ENCODE measurements at places on chromosomes 5 and 9. TPM values are rescaled to one million over a fixed set of nuclear protein-coding genes. Genes with fewer than 3 reads are reported as not detected.

DNA sequence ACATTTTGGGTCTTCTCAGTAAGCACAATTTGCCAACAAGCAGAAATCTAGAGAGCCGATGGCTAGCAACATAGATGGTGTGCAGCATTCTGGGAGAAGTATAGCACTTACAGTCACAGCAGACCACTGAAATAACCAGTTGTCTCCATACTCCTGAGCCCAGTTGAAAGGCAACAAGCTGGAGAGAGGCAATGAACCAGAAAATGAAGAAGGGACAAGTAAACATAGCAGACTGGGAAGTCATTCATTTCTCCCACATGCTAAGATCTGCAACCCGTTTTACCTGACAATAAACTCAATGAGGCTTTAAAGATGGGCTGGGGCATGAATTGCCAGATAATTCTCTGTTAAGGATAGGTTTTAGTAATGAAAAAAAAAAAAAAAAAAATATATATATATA is 575.6 kb upstream of the GRAMD2B start:
- no peak for DNase-seq

DNA sequence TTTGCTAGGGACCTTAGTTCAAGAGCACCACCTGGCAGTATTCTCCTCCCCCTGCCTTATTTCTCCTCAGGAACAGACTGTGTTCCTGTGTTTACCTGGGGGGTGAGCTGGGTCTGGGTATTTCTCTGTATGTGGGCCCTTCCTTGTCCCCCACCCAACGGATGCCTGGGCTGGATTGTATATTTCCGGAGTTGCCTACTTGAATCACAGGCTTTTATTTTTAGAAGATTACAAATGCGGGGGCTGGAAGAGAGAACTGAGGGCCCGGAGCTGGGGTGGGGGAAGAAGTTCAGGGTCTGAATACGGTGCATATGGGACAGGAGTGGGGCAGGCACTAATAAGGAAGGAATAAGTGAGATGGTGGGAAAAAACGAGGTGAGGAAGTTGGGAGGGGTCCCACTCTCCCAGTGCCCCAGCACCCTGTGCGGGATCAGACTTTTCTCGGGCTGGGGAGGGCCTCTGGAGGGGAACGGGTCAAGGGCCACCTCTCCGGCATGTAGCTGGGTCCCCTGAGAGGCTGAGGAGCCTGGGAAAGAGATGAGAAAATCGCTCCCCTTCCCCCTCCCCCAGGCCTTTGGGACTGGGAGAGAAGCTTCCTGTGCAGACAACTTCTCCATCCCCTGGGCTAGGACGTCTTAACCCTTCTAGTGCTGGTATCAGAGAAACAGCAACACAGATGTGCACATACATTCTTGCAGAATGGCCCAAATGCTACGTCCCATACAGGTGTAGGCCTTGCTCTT is 42.1 kb downstream of the PCDH1 start:
- no peak for DNase-seq

DNA sequence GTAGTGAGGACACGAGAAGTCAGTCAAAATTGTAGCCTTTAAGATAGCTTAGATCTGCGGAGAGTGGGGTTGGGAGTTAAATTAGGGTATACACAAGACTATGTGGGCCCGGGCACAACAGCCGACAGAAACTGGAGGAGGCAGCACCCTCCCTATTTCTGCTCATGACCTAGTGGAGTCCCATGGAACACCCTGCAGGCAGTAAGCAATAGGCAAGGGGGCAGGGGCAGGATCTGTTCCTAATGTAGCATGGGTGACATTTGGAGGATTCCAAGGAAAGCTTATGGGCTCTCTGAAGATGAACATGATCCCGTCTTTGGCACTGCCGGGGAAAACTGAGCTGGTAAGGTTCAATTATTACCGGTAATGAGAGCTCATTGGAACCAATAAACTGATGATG is 67.0 kb downstream of the FEM1C start:
- DNase-seq: no peak

GRCh38 chr5:141437221-141437620 is 6.9 kb downstream of the PCDHGA12 start:
- DNase-seq: no peak

- no peak for DNase-seq
These were observed 43.7 kb upstream of the PRSS3 start for GRCh38 chr9:33751536-33752129.

- DNase-seq: no peak
These were observed 331.3 kb downstream of the ASTN2 start for GRCh38 chr9:117083559-117083958.

DNA sequence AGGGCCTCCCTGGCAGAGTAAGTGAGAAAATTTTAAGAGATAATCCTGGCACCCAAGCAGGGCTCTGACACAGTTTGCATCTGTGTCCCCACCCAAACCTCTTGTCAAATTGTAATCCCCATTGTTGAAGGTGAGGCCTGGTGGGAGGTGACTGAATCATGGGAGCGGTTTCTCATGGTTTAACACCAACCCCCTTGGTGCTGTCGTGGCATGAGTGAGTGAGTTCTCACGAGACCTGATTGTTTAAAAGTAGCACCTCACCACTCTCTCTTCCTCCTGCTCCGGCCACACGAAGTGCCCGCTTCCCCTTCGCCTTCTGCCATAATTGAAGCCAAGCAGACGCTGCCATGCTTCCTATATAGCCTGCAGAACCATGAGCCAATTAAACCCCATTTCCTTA is 80.1 kb downstream of the FBXW11 start:
- no peak for DNase-seq

DNA sequence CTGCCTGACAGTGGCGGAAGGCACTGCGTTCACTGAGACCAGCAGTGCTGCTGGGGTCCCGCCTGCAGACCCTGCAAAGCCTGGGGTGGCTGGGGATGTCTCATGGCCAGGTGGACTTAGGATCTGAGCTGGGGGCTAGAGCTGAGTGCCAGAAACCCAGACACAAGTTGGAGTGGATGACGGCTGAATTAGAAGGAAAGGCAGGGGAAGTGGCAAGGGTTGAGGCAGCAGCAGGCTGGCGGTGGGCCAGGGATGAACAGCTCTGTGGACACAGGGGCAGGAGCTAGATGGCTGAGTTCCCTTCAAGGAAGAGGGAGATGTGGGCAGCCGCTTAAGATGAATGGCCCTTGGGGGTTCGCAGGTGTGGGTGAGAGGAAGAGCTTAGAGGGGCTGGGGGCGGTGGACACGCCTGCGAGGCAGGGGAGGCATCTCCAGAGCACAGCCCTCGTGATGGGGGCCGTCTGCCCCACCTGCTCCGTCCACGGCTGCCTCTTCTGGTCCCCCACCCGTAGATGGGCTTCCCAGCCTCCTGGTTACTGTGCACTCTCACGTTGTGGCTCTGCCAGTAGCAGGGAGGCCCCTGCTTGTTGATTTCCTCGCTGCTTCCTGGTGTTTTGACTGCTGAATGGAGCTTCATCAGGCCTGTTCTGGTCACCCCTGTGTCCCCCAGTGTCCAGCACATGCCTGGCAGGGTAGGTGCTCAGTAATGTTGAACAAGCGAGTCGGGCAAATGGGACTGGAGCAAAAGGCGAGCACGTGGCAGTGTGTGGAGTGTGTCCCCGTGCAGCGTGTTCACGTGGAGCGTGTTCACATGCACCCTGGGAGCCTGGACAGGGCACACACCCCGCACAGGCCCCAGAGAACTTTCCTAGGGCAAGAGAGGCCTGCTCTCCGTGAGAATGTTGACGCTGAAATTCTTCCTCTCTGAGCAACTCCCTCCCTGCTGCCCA is 168.2 kb downstream of the CACNA1B start:
- DNase-seq: no peak

GRCh38 chr5:149154650-149155049 is 13.4 kb downstream of the ABLIM3 start:
- DNase-seq: no peak

DNA sequence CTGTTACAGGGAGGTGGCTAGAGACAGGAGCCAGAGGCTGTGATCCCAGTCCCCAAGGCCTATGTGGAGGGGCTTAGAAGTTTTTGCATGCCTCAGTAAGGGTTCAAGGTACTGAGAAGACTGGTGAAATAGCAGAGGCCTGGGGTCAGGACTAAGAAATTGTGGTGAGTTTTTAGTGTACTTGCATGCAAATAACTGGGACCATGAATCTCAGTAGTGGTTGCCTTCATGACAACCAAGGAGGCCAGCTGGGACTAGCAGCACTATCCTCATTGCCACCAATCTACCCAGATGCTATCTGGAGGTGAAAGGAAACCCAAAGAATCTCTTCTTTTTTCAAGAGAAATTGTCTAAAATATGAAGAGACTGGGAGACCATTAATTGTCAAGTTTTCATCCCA is 395.1 kb downstream of the CETN3 start:
- DNase-seq: no peak

- DNase-seq: no peak
These were observed 69.0 kb downstream of the ALDH1A1 start for GRCh38 chr9:72883875-72884274.

- DNase-seq: peak; percentile 42
These were observed 121.1 kb upstream of the IL12B start for GRCh38 chr5:159451197-159452052.

- no peak for DNase-seq
These were observed 31.9 kb upstream of the ZNF622 start for GRCh38 chr5:16497546-16497945.

- DNase-seq: no peak
These were observed 171.3 kb downstream of the ST8SIA4 start for GRCh38 chr5:100731768-100732167.

GRCh38 chr9:114469091-114469853 is 36.0 kb downstream of the WHRN start:
- no peak for DNase-seq

GRCh38 chr9:38158628-38159027 is 89.6 kb upstream of the SHB start:
- DNase-seq: no peak

GRCh38 chr9:92615790-92616189 is 54.1 kb downstream of the IPPK start:
- DNase-seq: no peak

DNA sequence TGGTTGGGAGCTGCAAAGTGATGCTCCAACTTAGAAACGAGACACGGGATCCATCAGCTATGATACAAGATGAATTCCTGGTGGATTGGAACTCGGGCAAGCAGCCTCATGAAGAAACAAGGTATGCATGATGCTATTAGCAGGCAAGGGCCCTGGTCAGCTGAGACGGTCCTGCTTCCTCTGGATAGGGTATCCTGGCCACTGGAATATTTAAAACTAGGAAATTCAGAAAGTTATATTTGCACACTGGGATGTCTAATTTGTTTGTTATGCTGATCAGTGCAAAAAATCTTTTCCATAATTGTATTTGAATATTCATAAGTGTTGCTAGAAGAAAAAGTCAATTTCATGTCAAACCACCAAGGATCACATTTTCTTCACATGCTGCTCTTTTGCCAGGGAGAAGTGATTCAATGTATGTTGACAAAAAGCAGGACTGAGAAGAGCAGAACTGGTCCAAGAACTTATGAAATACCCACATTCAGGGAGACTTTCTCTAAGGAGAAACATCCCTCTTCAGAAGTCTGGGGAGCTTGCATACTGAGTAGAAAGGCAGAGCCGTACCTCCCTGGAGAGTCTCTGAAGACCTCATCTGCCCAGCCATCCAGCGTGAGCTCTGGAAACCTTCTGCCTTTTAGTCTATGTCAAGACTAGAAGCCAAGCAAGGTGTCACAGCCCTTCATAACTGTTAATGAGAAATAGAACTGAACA is 6.7 kb upstream of the NXNL2 start:
- no peak for DNase-seq

DNA sequence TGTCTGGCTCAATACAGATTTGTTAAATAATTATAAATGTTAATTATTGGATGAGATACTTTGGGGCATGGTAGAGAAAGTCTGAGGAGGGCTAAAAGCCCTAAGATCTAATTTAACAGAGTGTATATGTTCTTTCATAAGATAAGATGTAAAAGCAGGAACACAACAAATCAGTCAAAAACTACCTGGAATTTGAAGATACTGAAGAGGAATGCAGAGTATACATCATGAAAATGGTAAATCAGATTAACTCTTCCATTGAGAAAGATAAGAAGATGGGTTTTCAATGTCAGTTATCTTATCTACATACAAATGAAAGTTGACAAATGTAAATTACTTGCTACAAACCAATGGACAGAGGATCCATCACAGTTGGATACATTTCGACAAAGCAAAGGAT is 107.3 kb upstream of the NFIB start:
- DNase-seq: no peak

- DNase-seq: peak; percentile 21
These were observed 15.1 kb downstream of the TIMD4 start for GRCh38 chr5:156947925-156948324.

DNA sequence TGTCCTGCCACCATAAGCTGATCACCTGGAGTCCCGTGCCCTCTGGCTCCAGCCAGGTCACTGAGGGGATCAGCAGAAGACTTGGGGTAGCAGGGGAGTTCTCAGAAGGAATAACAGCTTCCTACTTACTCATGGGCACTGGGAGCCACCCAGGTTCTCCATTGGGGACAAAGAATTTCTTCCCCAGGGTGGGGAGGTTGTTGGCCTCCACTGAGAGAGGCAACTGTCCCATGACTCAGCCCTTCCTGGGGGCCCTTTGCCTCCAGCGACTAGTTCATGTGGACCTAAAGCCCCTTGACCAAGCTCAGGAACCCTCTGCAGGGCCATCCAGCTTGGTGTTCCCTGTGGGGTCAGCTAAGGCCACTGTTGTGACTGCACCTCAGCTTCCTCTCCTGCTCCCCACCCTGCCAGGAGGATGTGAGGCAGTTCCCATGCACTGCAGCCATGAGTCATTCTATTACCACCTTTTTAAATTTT is 175.0 kb downstream of the AUH start:
- DNase-seq: no peak

- DNase-seq: peak; percentile 72
These were observed 796 bp upstream of the GADD45G start for GRCh38 chr9:89603767-89604665.

DNA sequence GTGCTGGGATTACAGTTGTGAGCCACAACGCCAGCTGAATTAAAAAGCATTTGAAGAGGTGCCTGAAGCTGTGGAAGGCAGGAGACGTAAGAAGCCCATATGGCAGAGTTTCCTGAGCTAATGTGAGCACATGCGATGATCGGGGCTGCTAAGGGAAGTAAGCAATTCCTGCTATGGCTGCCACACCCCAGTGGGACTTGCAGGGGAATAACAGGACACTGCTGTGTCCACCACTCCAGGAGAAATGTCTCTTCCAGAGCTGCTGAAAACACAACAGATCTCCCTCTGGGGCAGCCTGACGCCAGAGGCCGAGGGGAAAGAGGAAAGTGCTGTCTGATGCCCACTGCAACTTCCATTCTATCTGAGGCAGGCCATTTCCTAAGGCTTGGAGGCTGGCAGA is 46.2 kb upstream of the ANKRD55 start:
- DNase-seq: no peak

DNA sequence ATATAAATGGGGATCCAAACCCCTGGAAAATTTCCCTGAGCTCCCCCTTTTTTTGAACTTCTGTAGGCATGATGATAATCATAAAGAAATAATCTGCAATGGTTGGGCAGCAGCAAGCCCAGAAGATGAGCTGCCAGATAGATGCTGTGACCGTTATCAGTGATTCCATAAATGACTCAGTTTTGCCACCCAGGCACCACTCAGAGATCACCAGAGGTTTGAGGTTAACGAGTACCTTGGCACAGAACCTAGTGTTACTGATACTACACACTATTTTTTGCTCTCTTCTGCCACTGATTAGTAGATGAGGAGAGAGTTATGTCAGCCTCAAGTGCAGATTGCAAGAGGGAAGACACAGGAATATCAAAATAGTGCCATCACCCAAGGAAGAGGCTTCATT is 199.3 kb upstream of the PTGER4 start:
- no peak for DNase-seq

Gene CHSY3
- polyA plus RNA-seq: 4.4 TPM

Gene LAMC3
- 2.1 TPM for polyA plus RNA-seq

Gene C5orf63
- 6.0 TPM for polyA plus RNA-seq

Gene SMIM32
- polyA plus RNA-seq: not detected

Gene LPAR1
- 30.1 TPM for polyA plus RNA-seq

Gene KLF9
- 2.0 TPM for polyA plus RNA-seq

Gene F12
- 0.41 TPM for polyA plus RNA-seq

Gene PCDHGB1
- 0.45 TPM for polyA plus RNA-seq

Gene TERT
- not detected for polyA plus RNA-seq
